ENCODE measurements at places on chromosomes 13 and 19.

DNA sequence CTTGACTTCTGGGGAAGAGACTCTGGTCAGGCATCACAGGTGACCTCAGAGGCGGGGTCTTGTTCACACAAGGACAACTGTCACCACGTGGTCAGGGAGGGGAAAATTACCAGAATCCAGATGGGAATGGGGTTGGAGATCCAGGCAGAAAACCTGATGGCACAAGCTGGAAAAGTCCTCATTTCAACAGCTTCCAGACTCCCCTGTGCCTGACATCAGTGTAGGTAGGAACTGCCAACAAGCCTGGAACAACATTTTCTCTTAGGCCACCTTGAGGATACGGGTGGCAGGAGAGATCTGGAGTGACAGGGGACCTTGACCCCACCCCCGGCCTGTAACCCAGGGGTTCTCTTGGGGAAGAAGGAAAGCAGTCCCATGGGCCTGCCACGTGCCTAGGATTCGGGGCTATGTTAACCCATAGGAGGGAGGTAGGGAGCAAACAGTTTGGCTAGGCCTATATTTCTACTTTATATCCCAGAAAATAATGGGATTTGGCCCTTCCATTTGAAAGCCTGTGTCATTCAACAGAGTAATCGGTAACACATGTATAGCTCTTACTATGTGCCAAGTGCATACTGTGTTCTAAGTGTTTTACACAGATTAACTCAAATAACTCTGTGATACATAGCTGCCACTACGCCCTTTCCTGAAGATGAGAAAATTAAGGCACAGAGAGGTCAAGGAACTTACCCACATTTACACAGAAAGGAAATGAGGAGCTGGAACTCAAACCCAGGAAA is 44.9 kb upstream of the C13orf42 start:
- DNase-seq: no peak

DNA sequence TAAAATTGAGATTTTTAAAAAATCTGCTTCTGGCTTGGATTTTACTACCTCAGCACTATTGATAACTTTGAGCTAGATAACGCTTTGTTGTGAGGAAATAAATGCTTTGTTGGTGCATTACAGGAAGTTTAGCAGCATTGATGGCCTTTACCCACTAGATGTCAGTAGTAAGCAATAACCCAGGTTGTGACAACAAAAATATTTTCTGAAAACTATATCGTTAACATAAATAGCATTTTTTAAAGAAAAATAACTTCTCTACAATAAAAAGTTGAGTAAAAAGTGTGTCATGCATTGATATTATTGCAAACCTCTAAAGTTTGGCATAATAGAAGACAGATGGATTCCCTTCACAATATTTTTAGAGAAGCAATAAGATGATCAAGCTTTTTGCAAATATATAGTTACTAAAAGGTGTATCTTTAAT is 1246.5 kb downstream of the UQCRFS1 start:
- peak; percentile 29 for DNase-seq

- no peak for DNase-seq
These were observed 2.2 kb downstream of the HCST start for GRCh38 chr19:35904311-35905068.

DNA sequence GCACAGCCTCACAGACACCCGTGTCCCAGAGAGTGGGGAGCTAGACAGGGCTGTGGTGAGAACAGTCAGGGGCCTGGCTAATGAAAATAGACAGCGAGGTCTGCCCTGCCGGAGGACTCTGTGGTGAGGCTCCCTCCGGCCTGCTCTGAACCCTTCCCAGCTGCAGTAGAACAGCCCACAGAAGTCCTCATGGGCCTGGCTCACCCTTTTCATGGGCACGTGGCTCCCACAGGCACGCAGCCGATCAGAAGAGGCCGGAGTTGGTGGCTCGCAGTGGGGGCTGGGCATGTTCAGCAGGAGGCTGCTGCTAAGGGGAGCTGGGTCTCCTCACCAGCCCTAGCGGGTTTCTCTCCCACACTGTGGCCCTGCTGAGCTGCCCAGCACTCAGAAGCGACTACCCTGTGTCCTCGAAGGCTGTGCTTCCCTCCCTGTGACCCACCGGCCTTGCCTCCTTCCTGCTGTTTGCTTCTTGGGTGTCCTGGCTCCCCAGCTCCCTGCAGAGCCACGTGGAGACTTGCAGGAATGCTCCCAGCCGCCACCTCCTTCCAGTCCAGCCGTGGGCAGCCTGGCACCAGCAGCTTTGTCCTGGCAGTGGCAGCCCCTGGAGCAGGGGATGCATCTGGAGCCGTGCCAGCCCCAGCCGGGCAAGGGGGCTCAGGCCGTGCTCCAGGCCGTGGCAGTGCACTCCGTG is 138.7 kb downstream of the KDM4B start:
- peak; percentile 38 for DNase-seq

- no peak for DNase-seq
These were observed 99.6 kb upstream of the NBEA start for GRCh38 chr13:34842466-34842865.

GRCh38 chr19:35107545-35107944 is 8.1 kb upstream of the FXYD3 start:
- DNase-seq: peak; percentile 17

GRCh38 chr13:41970022-41970421 is 9.1 kb upstream of the VWA8 start:
- DNase-seq: no peak

DNA sequence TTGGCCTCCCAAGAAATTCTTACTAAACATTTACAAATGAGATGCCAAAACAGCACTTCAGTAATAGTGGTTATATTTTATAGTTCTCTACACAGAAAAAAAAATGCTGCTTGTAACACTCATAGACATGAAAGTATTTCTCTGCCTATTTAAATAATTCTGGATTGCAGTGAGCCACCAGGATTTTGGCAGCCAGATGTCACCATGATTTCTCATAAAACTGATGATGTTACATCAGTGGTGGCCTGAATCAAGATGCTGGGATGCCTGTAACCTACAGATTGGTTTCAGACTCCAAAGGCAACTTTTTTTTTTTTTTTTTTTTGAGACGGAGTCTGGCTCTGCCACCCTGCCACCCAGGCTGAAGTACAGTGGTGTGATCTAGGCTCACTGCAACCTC is 2.7 kb upstream of the CAPS start:
- peak; percentile 50 for DNase-seq

- DNase-seq: no peak
These were observed 181.1 kb downstream of the URI1 start for GRCh38 chr19:30123119-30123518.

GRCh38 chr19:40586611-40587010 is 9.9 kb downstream of the SHKBP1 start:
- DNase-seq: no peak

Measured in fibroblast of skin of scalp (primary cell).